ENCODE measurements at places on chromosomes 13 and 19.

GRCh38 chr19:53977991-53978731 is 13.3 kb upstream of the CACNG6 start:
- DNase-seq: peak; percentile 90

DNA sequence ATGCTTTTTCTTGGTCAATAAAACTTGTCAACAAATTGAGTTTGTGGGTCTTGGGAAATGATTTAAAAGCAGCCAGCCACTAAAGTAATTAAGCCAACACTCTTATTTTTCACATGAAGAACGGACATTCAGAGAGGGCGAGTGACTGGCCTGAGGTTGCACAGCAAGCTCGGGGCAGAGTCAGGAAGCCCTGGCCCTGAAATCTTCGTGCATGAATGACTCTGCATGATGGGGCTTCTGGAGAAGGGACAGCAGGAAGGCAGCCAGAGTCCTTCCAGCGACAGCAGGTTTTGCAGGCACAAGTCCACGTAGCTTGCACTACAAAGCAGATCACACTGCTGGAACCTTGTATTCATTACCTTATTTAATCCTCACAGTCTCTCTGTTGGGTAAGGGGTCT is 232.5 kb downstream of the ZNF536 start:
- DNase-seq: no peak

DNA sequence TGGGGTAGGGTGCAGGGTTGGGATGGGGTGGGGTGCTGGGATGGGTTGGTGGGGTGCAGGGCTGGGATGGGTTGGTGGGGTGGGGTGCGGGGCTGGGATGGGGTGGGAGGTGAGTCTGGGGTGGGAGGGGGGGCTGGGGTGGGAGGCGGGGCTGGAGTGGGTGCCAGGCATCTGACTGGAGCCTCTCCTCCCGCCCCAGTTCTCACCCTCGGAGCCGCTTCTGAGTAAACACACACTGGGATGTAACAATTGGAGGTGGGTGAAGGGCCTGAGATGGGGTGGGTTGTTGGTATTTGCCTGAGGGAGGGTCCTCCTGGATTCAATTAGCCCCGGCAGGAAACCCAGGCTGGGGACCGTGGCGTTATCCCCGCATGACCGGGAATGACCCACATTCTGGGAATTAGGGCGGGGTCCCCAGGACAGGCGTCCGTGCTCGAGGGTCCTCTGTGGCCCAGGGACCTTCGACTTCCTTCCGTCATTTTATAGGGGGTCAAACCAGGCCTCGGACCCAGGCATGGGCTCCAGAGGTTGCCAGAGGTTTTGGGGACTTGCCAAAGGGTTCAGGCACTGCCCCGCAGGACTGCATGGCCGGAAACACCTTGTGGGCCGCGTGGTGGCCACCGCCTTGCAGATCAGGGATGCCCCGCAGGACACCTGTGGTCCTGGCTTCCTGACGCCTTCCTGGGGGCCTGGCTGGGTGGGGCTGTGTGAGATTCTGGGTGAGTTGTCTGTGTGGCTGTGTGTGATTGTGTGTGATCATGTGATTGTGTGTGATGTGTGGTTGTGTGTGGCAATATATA is 1.4 kb downstream of the TMPRSS9 start:
- DNase-seq: no peak

DNA sequence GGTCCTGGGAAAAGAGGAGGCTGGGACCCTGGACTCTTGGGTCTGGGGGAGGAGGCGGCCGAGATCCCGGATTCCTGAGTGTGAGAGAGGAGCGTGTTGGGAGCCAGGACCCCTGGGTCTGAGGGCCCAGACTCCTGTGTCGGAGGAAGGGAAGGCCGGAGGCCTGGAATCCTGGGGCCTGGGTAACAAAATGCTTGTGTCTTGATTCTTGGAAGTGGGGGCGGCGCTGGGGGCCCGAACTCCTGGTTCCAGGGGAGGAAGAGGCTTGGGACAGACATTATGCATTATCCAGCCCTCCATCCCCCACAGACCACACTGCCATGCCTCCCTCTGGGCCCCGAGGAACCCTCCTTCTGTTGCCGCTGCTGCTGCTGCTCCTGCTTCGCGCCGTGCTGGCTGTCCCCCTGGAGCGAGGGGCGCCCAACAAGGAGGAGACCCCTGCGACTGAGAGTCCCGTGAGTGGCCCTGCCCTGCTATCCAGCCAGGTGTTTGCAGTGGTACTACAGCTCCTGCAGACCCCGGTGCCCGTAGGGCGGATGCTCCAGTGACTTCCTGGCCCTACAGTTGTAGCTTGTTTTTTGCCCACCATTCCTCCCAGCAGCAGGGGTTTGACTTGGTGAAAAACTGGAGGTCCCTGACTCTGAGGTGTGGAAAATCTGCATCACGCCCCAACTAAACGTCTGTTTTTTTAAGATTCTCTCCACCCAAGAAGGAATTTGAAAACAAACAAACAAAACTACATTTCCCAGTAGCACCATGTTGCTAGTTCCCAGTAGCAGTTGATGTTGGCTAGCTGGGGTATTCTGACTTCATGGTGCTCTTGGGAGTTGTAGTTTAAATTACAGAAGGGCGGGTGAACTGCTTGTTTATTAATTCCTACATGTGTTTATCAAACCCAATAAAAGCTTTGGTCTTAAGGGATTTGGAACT is 630 bp downstream of the NUCB1 start:
- DNase-seq: no peak

DNA sequence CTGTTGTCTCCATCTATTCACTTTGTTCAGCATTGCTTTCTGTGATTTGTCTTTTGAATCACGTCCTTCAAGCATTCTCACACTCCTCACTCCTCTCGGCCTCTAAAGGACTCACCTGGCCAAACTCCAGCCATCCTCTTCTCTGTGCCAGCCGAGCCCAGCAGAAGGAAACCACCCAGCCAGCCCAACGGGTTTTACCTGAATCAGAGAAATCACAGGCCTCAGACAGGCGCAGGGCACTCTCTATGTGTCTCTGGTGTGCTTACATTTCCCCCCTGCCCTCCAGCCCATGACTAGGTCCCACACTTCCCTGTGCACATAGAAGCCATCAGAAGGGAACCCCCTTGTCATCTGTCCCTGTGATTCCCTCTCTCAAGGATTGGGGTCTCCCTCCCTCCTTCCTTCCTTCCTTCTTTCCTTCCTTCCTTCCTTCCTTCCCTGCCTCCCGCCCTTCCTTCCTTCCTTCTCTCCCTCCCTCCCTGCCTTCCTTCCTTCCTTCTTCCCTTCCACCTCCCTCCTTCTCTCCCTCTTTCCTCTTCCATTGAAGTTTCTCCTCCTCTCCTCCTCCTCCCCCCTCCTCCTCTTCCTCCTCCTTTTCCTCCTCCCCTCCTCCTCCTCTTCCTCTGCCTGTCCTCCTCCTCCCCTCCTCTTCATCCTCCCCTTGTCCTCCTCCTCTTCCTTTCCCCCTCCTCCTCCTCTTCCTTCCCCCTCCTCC is 8.8 kb upstream of the ZNF541 start:
- DNase-seq: no peak

DNA sequence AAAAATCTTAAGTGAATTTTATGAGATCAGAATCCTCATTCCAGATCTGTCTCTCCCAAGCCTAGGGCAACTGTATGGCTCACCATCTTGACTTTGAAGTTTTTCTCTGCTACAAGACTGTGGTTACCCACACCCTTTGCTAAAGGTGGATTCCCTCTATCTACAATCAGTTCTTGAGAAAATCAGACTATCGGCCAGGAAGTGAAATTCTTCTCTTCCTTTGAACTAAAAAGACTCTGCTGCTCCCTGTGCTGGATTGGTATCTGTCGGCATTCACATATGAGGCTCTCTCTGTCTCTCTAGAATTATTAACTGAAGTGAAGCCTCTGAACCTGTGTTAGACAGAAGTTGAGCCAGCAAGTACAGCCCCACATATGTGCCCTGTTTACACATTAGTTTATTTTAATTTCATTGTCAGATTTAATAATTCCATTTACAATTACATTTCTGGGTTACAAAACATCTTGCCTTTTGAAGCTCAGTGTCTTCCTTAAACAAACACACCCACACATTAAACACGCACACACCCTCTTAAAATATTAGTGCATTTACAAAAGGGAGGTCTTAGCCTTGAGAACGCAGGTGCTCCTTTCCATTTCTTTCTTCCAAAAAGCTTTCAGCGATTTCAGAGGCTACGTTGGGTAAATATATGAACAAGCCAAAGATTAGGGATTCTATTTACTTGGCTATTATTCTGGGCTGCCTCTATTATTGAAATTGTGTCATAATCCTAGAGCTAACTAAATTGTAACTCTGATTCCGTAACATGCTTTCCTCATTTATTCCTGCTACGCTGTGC is 145.7 kb downstream of the MIPEP start:
- no peak for DNase-seq

- no peak for DNase-seq
Observed at GRCh38 chr19:21321134-21321533, 8.1 kb downstream of the ZNF708 start.

GRCh38 chr13:106183410-106184065 is 351.9 kb downstream of the EFNB2 start:
- no peak for DNase-seq

GRCh38 chr19:5079071-5079774 is 110.3 kb downstream of the KDM4B start:
- peak; percentile 18 for DNase-seq

DNA sequence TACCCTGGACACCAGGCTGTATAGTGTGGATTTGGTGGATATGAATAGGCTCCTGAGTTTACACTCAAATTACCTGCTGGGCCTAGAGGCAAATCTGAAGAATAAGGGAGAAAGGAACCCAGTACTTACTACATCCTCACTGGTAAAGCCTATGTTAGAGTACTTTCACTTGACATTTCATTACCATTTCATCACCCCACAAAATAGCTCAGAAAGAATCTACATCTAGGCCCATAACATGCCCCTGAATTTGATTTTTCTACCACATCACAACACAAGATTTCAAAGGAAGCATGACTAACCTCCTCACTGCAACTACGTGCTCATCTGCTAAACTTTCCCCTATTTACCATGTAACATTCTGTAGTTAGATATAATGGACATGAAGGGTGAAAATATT is 43.3 kb downstream of the VWA8 start:
- DNase-seq: no peak

GRCh38 chr13:76837801-76838200 is 48.4 kb downstream of the KCTD12 start:
- DNase-seq: no peak

DNA sequence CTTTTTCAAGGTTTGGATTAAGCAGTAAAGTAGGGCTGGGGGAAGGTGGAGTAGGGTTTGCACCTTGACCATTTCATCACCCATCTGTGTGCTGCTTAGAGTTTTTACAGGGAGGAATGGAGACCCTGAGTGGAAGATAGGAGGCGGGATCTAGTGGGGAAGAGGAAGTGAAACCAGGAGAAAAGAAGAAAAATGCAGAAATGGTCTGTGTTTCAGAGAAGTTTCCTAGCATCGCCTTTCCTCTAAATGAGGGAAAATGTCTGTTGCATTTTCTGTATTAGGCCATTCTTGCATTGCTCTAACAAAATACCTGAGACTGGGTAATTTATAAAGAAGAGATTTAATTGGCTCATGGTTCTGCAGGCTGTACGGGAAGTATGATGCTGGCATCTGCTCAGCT is 64.1 kb downstream of the TPT1 start:
- no peak for DNase-seq

GRCh38 chr19:35030257-35031071 is at the start of gene SCN1B:
TSS of gene SCN1B (plus strand) at chr19:35030470. CDS start at chr19:35030821, 351 bp downstream.
- no peak for DNase-seq

DNA sequence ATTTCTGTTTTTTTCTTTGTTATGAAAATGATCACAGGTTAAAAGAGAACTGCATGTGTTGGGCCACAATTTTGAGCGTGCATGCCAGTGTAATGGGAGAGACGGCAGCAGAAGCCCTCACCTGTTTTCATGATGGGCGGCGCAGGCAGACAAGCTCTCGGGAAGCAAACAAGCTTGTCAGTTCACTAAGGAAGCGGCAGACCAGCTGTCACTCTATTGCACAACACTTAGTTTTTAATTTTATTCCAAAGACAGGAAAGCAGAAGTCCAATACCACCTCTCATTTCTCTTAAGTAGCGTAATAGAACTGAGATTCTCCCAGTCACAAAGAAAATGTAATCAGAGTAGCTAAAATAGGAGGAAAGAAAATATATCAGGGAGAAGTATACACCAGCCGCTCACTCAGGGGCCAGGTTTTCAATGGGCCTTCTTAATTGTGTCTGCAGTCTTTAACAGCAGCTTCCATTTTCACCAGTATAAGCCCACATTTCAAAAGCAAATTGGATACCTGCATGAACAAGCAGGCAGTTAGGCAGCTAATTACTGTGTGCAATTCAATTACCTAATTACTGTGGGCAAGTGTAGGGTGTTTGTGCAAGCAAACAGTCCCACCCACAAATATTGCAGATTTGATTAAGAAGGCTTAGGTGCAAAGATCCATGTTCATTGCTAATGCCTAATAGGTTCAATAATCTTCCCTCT is 711.4 kb downstream of the DIAPH3 start:
- no peak for DNase-seq

GRCh38 chr13:112783135-112783977 is 93.5 kb downstream of the ATP11A start:
- DNase-seq: no peak

DNA sequence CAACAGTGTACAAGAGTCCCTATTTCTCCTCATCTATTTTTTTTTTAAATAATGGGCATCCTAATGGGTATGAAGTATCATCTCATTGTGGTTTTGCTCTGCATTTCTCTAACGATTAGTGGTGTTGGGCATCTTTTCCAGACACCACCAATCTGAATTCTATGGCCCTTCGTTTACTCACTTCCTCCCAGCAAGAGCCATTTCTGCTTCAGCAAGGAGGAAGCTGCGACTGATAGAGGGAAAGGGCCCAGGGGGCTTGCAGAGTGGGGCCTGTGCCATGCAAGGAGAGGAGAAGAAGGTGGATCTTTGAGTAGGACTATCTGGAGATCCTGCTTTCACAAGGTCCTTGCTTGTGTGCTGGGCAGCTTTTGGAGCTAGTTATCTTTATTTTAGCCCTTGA is 58.0 kb downstream of the USPL1 start:
- no peak for DNase-seq

GRCh38 chr19:1819341-1820255 is 7.5 kb upstream of the ATP8B3 start:
- no peak for DNase-seq

DNA sequence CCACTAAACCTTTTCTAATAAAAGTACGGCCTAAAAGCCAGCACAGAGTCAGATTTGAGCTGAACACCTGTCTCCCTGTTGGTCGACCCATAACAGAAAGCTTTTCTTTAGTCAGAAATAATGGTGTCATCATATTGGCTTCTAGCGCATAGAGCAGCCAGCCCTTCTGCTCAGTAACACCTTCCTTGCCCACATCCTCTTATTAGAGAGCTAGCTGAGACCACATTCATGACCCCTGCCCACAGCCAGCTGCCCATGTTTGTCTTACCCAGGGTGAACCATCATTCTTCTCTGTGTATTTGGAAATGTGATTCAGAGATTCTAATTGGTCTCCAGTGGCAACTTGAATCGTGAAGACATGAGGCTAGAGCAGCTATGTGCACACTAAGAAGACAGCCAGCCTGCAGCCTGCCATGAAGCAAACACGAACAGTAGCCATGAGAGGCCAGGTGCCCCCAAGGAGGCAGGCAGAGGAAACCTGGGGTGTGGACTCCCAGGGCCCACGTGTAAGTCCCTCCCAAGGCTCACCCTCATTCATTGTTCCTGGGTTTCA is 82.3 kb upstream of the PDCD5 start:
- no peak for DNase-seq

Data from anterior cingulate cortex (tissue), 58 donors.